D721Med (cell line): ENCODE measurements at places on chromosomes 16 and 17.

- DNase-seq, result no peak
Measured at GRCh38 chr16:80437707-80438106, 103.1 kb upstream of the DYNLRB2 start.

DNA sequence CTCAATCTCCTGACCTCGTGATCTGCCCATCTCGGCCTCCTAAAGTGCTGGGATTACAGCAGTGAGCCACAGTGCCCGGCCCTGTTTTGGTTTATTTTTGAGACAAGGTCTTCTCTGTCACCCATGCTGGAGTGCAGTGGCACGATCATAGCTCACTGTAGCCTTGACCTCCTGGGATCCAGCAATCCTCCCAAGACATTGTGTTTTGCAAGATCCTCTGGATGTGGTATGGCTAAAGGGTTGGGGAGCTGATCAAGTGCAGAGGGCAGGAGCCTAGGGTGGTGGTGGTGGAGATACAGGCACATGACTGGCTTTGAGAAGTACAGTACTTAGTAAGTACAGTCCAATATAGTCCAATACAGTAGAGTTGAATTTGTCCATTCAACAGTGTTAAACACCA lies 16.6 kb upstream of the TNS4 start:
- no peak for DNase-seq

DNA sequence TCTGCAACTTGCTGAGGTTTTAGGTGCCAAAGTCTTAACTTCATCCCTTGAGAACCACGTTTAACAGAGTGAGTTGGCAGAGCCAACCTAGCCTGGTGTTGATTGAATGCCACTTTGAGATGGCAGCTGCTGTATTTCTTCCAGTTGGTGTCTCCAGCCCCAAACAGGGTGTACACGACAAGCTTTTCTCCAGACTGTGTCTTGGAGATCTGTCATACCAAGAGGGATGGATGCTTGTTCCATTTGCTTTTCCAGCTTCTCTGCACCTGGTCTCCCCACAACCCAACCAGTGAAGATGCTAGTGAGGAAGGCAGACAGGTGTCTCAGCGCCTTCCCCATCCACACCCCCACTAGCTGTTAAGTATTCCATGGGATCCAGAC lies 141.1 kb upstream of the HS3ST2 start:
- no peak for DNase-seq

DNA sequence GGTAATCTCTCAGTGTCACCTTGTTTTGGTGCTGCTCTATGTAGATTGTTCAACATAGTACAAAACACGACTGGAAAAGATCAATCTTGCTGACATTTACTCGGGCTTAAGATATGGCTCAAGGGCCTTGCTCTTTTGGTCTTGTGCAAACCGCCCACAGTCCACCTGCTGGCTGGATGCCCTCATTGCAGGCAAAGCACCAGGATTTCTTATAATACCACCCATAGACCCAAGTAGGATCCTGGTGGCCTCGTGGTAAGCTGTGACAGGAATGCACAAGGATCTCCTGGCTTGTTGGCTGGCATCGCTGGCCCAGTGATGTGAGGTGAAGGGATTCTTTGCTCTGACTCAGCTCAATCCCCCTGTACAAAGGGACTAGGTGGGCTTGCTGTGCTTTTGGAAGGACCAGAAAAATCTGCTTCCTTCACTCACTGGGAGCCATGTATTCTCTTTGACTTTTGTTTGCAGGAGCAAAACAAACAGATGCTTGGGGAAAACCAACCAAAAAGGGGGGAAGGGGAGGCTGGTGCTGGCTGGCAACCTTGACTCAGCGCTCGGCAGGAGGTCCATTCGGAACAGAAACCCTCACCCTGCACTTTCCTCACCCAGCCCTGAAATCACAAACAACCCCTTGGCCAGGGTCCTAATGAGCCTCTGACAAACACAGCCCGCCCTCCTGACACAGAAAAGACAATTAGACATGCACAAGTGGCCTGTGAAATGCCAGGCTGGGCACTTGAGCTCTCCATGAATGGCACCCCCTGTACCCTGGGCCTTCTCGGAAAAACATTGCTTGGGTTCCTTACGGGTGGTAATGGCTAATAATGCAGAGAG lies 36.6 kb upstream of the MED9 start:
- no peak for DNase-seq

DNA sequence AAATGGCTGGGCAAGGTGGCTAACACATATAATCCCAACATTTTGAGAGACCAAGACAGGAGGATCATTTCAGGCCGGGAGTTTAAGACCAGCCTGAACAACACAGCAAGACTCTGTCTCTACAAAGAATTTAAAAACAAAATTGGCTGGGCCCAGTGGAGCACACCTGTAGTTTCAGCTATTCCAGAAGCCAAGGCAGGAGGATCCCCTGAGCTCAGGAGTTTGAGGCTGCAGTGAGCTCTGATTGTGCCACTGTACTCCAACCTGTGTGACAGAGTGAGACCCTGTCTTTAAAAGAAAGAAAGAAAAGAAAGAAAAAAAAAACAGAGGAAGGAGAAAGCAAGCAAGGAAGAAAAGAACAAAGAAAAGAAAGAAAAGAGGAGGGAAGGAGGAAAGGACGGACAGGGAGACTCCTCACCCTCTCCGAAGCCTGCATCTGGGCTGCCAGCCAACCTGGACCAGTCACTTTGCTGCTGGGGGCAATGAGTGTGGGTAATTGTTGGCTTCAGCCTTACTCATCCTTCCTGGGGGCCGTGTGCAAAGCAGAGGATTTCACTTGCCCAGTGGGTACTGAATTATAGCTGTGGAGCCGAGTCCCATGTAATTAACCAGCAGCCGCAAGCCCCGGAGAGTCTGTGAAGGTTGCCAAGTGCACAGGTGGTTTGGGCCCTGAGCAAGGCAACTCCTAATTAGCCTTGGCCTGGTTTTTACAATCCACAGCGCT lies 6.7 kb upstream of the MT4 start:
- DNase-seq, result no peak

DNA sequence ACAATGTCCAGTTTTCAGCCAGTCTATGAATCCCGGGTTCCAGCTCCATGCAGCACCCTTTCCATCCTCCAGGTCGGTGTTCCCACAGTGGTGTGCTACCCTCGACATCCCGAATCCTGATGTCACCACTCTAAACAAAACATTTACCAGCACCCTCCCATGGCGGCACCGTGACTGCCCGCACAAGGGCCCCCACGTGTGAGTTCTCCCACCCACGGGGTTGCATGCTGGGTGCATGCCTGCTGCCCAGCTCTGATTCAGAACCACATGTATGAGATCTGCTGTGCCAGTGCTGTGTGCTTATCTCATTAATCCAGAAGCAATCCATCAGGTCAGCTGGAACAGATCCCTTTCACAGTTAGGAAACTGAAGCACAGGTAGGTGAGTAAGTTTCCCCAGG lies 57.4 kb downstream of the C16orf78 start:
- no peak for DNase-seq

- DNase-seq, result no peak
Measured at GRCh38 chr16:8552487-8553221, 37.7 kb downstream of the TMEM114 start.

DNA sequence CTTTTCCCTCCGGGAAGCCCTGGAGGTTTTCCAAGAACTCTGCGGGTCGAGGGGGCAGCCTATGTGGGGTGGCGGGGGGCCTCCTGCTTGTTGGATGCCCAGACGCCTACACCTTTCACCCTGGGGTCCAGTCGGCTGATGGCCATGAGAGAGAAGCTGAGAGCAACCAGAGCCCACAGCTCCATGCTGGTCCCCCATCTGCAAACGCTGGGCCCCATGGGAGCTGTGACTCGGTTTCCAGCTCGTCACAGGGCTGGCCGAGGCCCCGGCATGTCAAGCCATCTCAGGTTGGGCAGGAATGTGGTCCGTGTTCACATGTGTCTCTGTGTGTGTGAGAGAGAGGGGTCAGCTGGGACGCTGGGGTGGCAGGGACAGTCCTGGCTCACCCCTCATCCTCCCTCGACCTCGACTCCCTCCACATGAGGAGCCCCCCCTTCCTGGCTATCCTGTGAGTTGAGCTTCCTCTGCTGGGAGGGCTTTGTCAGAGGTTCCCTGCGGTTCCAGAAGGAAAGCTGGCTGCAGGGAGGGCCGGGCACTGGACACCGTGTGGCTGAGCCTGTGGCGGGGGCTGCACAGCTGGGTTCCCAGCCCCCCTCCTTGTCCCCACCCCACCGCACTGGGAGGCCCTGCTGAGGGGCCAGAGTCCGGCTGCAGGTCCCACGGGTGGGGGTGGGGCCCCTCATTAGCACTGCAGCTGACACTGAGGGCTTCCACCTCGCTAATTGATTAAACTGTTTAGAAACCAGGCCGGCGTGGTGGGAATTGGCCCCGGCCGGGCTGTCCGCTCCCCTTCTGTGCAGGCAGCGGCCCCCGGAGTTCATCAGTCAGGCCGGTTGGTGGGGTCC lies 19.1 kb downstream of the METRNL start:
- no peak for DNase-seq

GRCh38 chr17:46720408-46720807 lies 98.1 kb downstream of the WNT3 start:
- no peak for DNase-seq

- no peak for DNase-seq
Measured at GRCh38 chr17:58668598-58668935, 23.3 kb downstream of the TEX14 start.

DNA sequence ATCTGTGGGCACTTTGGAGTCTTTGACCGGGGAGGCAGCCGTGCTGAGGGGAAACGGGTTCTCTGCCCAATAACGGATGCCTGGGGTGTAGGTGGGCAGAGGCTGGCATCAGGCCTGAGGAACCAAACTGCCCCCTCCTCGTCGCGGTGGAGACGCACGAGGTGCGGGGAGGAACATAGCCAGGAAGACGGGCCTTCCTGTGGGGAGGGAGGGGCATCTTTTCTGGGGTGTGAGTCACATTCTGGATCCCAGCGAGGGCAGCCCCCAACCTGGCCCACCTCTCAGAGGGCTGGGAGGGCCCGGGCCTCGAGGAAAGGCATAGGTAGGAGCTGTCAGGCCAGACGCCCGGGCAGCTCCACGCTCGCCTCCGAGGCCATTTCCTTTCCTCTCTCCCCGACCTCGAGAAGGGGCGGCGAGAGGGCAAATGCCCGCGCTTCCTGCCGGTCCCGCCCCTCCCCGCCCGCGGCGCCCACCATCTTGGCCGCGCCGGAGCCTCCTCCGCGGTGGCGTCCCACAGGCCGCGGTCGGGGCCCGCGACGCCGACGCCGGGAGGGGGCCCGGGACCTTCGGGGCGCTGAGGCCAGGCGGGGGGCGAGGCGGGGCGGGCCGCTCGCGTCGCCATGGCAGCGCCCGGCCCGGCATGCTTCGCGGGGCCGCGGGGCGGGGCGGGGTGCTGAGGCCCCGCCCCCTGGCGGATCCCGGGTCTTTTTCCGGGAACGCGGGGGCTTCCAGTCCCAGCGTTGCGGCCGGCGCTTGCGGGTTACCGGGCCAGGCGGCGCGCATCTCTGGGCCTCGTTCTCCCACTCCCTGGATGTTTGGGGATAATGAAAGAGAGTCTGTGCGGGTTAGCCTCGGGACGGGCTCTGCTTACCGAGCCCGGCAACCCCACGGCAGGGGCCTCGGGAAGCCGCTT lies 13.2 kb downstream of the RAI1 start:
- DNase-seq, result peak; percentile 86

DNA sequence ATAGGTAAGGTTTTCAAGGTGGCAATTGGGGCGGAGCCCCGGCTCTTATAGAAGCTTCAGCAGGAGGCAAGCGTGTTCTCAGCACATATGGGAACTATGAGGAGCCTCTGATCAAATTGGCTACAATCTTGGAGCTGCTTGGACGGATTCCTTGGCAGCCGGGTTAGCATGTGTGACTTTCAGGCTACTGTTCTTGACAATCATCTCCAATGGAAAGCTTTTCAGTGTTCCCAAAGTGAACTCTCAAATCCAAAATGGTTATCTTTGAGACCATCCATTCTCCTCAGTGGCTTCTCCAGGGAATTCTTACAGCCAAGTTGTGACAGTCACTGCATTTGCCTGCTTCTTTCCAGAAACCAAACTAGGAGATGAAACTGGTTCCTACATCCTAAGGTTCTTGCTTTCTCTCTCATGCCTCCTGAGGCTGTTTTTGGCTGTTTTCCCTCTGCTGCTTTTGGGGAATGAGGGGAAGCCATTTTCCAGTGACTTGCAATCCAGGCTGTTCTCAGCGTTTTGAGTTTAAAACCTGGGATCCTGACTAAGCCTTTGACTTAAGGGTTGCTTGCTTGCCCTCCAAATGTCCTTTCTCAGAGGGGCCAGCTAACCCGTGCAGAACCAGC lies 10.9 kb downstream of the HAS3 start:
- DNase-seq, result no peak

GRCh38 chr16:57694231-57694724 lies 328 bp upstream of the DRC7 start:
- DNase-seq, result no peak

DNA sequence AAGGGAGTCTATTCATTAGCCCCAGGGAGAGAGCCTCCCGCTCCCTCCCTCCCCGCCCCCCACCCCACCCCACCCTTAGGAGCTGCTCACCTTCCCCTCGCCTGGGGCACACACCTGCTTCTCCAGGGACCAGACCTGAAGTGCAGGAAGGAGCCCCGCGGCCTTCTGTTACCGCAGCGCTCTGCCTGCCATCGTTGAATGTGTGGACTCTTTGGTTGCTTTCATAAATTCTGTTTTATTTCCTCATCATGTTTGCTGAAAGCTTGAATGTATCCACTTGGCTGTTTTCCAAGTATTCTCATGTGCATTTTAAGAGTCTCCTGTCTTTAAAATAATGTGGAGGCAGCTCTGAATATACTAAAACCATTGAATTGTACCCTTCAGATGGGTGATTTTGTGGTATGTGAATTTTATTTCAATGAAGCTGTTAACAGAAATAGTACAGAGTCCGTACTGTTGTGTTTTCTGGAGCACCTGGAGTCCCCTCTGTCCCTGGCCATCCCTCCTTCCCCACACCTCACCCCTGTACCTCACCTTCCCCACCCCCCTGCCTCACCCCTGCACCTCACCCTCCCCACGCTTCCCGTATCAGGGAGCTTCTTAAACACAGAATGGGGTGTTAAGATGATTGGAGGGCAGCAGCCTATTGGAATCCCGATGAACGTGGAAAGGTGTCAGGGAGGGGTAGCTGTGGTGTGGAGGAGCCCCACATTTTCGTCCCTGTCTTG lies 25.5 kb downstream of the RAB11FIP3 start:
- DNase-seq, result no peak

- DNase-seq, result no peak
Measured at GRCh38 chr17:32256012-32256700, 9.5 kb upstream of the RHBDL3 start.

DNA sequence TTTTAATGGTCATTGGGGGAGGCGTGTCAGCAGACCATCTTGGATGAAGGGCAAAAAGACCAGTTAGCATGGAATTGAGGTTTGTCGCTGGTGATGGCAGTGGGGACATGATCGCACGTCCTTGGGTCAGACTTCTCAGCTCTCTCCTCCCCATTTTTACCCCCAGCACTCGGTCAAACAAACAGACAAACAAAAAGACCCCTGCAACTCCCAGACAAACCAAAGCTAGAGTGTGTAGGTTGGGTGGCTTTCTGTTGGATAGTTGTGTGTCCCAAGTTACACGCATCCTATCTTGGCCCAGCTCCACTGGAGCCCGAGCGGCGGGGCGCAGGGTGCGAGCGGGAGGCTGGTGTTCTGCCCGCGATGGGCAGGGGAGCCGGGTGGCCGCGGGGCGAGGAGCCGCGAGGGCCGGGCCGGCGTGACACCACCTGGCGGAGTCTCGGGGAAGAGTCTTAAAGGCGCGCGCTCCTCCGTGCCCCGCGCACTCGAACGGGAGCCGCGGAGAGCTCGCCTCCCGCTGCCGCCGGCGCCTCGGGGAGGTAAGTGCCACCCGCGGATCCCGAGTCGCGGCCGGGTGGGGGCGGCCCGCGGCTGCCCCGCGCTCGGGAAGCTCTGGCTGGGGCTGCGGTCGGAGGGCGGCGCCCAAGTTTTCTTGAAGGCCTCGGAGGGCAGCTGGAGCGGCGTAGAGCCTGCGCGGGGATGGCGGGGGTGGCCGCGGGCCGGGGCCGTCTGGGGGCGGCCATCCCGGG lies 18.5 kb upstream of the NTN1 start:
- DNase-seq, result no peak
